ENCODE measurements at places on chromosomes 5 and 9.

DNA sequence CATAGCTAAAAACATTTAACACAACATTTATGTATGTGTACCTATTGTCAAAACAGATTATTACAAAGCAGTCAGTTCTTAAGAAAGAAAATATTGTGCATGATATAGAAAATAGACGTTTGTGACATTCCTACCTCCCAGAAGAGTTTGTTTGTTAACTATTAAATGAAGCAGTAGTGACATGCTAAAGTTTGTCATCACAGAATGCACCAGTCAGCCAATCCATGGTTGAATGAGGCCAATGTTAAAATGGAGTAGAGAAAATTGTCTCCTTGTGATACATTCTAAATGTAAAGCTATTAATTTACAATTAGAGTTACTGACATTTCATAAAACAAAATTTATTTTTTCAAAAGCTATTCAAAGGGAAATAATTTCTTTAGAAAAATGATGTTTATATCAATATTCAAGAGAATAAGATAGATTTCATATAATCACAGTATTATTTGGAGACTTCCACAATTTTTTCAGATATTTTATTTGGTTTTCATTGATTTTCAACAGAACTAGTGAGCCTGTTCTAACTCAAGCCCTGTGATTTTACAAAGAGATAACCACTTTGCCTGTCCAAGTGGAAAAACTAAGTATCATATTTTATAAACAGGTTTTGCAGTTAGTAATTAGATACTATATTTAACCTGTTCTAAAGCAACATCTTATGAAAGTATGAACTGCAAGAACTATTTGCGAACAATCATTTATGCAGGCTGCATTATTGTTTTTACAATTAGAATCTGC, 176.8 kb downstream of the ISL1 start:
- no peak for DNase-seq

DNA sequence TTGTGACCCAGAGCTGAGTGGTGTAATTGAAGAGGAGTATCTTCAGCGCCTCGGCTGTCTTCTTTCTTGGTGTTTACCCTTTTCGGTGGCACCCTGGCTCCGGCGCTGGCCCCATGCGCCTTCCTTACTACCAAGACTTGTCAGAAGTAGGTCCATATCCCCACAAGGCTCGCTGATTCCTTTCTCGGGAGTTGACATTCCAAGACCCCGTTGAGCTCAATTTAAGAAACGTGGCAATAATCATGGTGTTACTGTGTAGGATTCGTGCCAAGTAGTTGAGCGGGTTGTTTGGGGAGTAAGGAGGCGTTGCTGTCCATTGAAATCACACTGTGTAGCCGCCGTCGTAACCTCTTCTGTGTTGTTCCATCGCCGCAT, 795 bp downstream of the NDUFAF2 start:
- no peak for DNase-seq

GRCh38 chr5:39349484-39349883, 14.8 kb downstream of the C9 start:
- no peak for DNase-seq

- no peak for DNase-seq
Measured at GRCh38 chr9:102521097-102521755, 473.9 kb upstream of the CYLC2 start.

- no peak for DNase-seq
Measured at GRCh38 chr9:19481971-19482404, 73.2 kb downstream of the ACER2 start.

DNA sequence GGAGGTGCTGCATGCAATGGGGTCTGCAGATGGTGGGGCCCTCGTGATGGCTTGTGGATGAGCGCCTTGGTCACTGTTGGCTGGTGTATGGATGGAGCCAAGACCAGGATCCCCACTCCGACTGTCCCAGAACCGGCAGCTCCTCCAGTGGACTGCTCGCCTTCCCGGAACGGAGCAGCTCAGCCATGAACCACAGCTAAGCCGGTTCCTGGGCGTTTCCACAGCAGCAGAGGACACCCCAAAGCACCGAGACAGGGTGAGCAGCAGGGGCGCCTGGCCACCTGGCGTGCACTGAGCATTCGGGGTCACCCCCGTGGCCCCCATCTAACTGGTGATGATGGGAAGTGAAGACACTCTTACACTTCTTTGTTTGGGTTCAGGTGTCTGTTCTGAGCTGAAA, 26.1 kb downstream of the CCDC187 start:
- DNase-seq: no peak
